ENCODE measurements at places on chromosomes 2 and 18.
A peak's percentile ranks its signal among the peaks of the same experiment; 100 is the strongest.

- DNase-seq, result no peak
Observed at GRCh38 chr2:27182346-27182745, 29.5 kb upstream of the ATRAID start.

GRCh38 chr2:59502981-59503380 is 1050.5 kb downstream of the BCL11A start:
- DNase-seq, result no peak

DNA sequence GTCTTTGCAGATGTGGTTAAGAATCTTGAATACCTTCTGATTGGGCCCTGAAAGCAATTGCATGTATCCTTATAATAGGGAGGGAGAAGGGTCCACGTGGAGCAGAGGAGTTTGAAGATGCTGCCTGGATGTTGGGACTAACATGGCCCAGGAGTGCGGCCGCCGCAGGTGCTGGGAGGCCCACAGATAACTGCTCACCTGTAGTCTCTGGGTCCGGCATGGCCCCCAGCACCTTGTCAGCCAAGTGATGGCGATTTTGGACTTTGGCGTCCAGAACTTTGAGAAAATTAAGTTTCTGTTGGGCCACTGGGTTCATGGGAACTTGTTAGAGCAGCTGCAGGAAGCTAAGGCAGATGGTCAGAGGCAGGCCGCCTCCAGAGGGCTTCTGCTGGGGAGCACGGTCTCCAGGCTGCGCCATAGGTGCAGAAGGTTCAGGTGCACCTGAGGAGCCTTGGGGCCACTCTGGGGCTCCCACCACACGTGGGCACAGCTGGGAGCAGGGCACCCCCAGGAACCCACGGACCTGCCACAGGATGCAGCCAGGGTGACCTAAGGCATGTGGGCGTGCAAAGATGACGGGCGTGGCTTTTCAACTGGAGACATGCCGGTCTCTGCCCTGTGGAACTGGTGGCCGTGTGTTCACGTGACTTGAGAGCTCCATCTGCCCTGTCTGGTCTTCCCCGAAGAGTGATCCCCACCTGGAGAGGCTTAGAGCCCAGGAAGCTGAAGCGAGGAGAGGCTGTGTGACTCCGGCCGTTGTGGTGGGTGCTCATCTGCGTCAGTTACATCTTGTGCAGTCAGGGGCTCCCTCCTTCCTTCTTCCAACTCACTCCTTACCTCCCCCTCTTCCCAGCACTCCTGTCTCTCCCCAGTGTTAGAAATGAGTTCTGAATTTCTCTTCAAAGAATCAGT is 277.3 kb downstream of the AGAP1 start:
- DNase-seq, result no peak

- DNase-seq, result peak; percentile 35
Observed at GRCh38 chr2:23925702-23926289, 1.1 kb downstream of the ATAD2B start.

Data from activated T-cell treated with anti-CD3 and anti-CD28 coated beads for 4 hours (primary cell).